ENCODE measurements at places on chromosomes 12 and 14. TPM values are rescaled to one million over a fixed set of nuclear protein-coding genes. Genes with fewer than 3 reads are reported as not detected.

Gene C12orf75
- total RNA-seq, result 37.6 TPM

- DNase-seq, result no peak
Observed at GRCh38 chr12:88424791-88425730, 155.2 kb downstream of the KITLG start.

Gene ANO2
- 5.5 TPM for total RNA-seq

Gene DDX47
- 74.2 TPM for total RNA-seq

DNA sequence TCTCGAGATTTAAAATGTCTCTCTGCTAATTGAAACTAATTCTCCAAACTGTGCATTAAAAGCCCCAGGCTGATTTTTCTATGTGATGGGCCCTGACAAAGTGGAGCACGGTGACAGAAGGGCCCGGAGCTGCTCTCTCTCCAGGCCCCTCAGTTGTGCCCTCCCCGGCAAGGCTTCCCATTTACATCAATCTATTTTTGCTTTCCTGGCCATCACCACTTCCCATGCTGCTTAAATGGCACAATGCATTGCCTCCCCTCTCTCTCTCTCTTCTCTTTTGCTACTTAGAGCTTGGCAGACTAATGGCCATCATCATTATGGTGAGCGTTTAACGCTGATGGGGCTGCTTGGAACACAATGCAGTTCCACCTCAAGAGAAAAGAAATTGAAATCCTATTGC is 270.7 kb upstream of the DIO3 start:
- no peak for DNase-seq

- DNase-seq, result no peak
Observed at GRCh38 chr12:2129076-2129475, 76.3 kb downstream of the CACNA1C start.

DNA sequence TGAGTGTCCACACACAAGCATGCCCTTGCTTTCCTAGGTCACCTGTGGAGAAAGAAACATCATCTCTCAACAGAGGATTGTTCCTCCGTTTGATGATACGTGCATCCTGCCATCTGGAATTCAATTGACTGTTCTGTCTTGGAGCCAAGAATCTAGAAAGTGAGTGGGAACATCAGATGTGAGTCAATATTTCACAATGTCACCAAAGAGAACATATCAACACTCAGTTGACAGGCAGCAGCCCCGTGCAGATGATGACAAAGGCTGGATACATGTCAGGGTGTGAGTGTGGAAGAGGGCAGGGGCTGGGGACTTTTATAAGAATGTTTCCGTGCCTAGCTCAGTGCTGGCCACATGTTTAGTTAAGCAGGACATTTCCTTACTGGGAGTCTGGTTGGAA is 76.1 kb downstream of the TBC1D30 start:
- no peak for DNase-seq

DNA sequence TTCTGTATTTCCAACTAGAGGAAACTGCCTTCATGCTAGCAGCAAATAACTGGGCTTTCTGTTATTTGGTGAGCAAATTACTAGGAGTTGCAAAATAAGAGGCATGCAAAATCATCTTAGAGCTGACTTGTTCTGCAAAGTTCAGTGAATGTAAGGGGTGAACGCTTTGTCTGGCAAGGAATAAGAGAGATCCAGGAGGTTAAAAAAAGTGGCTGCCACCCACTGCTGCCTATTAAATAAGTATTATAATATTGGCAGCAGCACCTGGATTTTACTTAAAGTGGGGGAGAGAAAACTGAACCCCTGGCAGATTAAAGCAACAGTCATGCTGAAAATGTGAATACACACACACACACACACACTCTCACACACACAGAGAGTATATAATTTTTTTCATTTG is 557.0 kb downstream of the FLRT2 start:
- no peak for DNase-seq

- no peak for DNase-seq
Observed at GRCh38 chr12:64860446-64860998, 36.1 kb downstream of the TBC1D30 start.

DNA sequence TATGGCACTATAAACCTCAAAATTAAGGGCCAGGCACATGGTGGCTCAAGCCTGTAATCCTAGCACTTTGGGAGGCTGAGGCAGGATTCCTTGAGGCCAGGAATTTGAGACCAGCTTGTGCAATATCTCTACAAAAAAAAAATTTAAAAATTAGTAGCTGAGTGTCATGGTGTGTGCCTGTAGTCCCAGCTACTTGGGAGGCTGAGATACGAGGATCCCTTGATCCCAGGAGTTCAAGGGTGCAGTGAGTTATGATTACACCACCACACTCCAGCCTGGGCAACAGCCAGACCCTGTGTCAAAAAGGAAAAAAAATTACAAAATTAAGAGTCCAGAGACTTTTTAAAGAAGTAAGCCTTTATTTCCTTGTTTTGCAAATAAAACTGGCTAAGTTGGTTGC is 1.8 kb upstream of the GCN1 start:
- DNase-seq, result no peak

Gene NTN4
- total RNA-seq, result 1.3 TPM

- DNase-seq, result no peak
Observed at GRCh38 chr12:9742661-9743060, 9.8 kb upstream of the CLECL1 start.

- DNase-seq, result no peak
Observed at GRCh38 chr14:70168406-70168805, 20.3 kb downstream of the SLC8A3 start.

DNA sequence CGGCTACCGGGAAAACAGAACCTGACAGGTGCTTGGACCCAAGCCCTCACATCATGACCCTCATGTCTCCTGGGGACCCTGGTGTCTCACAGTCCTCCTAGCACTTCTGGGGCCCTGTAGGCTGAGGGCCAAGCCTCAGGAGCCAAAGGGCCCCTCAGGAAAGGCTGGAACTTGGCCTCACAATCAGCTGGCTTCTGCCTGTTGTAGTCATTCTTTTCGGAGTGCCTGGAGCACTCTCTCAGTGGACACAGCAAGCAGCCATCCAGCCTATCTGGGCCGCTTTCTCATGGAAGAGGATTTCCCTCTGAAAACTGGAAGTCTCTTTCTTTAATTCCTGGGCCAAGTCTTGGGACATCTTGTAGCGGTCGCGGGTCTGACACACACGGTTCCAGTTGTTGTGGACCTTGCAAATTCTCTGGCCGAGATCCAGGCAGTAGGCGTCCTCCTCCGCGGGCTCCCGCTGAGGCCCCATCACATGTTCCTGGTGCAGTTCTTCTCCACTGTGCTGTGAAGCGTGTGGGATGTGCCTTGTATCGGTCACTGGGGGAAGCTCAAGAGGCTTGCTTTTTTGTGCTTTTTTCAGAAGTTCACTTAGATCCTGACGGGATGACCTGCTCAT is 169.3 kb downstream of the EMP1 start:
- no peak for DNase-seq

Gene CABP1
- total RNA-seq, result 8.5 TPM

DNA sequence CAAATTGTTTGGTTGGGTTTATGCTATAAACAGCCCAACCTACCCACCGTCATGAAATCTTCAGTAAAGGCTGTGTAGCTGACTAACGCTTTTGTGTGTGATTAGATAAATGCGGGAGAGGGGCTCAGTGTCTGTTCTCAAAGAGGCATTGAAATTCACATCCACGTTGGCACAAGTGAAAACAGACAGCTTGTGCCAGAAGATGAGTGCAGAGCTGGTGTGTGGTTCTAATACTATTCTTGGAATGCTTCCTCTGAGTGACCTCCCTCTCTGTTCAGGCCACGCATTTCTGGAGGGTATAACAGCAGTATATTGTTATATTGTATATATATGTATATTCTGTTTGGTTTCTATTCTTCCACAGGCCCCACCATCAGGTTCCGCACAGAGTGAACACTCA is 263.8 kb downstream of the APAF1 start:
- DNase-seq, result no peak

Gene NELL2
- total RNA-seq, result 54.2 TPM

GRCh38 chr14:87756661-87757060 is 236.3 kb downstream of the GALC start:
- DNase-seq, result no peak

- DNase-seq, result no peak
Observed at GRCh38 chr12:95634622-95635621, 83.6 kb upstream of the USP44 start.

- no peak for DNase-seq
Observed at GRCh38 chr12:619346-619745, 43.9 kb downstream of the NINJ2 start.

Gene GARIN6
- total RNA-seq, result not detected

- no peak for DNase-seq
Observed at GRCh38 chr12:126708492-126708896, 1558.5 kb upstream of the TMEM132C start.

DNA sequence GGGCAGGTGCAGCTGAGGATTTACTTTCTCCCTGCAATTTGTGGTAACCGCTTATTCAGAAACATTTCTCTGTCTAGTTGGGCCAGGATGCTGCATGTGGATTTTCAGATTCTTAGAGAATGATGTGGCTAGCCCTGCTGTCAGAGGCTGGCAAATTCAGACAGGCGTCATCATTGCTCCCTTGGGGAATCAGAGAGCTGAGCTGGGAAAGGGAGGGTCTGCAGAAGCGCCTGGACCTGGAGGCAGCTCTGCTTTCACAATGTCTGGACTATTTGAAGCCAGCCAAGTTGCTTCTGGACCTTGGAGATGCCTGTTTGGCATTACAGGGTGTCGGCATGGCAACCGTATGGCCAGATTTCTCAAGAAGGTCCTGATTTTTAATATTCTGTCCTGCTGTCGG is 3.4 kb downstream of the GALNT16 start:
- no peak for DNase-seq

GRCh38 chr12:48084066-48084465 is 21.8 kb downstream of the SENP1 start:
- no peak for DNase-seq

Gene GPR162
- 8.8 TPM for total RNA-seq

DNA sequence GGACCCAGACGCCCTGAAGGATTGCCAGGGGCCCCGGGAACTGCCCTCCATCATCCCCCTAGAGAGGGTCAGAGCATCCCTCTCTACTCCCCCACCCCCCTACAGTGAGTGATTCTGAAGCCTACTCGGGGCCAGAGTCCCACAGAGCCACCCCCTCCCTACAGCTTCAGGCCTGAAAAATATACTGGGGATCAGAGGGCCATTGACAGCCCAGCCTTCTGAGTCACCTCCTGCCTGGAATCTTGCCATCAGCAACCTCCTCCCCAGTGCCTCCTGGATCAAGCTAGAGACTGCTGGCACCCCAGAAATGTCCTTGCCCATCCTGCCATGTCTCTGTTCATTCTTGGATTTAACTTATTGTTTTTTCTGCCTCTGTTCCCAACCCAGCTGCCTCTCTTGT is 21.7 kb upstream of the MIA2 start:
- no peak for DNase-seq
